ENCODE measurements at places on chromosomes 13 and 19. TPM values are rescaled to one million over a fixed set of nuclear protein-coding genes. Genes with fewer than 3 reads are reported as not detected.

- no peaks in the 10 kb centered on the region for H3K4me1 ChIP-seq
- H3K4me3 ChIP-seq, result no peak overlapping the region
- H3K27ac ChIP-seq, result no peak overlapping the region
- DNase-seq, result no peak
These were observed 163.5 kb downstream of the MTUS2 start for GRCh38 chr13:28983641-28984040.

- no peak overlapping the region for H3K27ac ChIP-seq
- H3K27me3 ChIP-seq, result no peaks in the 10 kb centered on the region
These were observed 1.6 kb upstream of the MRI1 start for GRCh38 chr19:13762635-13763235.

GRCh38 chr19:49950956-49951526, 9.9 kb downstream of the SIGLEC11 start:
- H3K4me3 ChIP-seq, result no peak overlapping the region
- peaks cover 5% of the 10 kb centered on the region for H3K4me1 ChIP-seq
- peaks cover 16% of the 10 kb centered on the region for H3K27me3 ChIP-seq
- DNase-seq, result no peak
- no peak overlapping the region for H3K27ac ChIP-seq

DNA sequence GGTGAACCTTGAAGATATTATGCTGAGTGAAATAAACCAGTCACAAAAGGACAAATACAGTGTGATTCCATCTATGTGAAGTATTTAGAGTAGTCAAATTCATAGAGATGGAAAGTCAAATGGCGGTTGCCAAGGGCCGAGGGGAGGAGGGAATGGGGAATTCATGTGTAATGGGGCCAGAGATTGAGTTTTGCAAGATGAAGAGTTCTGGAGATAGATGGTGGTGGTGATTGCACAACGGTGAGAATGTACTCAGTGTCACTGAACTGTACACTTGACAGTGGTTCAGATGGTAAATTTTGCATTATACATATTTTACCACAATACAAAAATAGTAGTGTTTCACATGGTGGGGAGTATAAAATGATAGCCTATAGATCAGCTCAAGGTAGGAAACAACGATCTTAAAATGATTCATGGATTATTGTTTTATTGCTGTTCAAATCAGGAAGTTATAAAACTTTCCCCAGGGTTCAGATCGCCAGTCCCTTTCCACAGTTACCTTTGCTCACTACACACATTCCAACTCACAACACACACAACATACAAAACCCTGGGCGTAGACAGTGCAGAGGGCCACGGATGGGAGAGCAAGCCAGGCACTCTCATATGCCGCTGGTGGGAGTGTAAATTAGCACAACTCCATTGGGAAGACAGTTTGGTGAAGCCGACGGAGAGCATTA, 219.9 kb downstream of the ZIC5 start:
- no peaks in the 10 kb centered on the region for H3K4me1 ChIP-seq
- H3K36me3 ChIP-seq, result no peaks in the 10 kb centered on the region
- no peak overlapping the region for H3K27ac ChIP-seq
- no peak for DNase-seq
- H3K27me3 ChIP-seq, result no peaks in the 10 kb centered on the region

Gene OR7G2
- polyA plus RNA-seq, result not detected

Gene EFNB2
- 50.4 TPM for polyA plus RNA-seq

DNA sequence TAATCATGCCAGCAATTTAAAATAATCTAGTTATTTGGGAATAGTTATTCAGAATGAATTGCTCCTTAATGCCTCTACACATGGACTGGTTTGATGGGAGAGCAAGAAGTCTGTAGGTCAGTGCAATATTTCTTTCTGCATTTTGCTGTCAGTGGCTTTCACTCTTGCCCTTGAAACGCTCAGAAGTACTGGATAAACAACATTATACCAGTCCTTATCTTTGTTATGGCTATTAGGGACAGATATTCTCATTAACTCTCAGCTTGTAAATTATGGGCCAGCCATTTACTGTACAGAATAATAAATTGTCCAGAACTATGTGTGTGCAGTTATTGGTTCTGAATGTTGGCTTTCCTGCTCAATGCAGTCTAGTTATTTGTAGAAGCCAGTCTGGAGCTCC, 224.4 kb downstream of the OXGR1 start:
- H3K27me3 ChIP-seq, result no peaks in the 10 kb centered on the region
- H3K4me1 ChIP-seq, result no peaks in the 10 kb centered on the region
- no peak for DNase-seq

GRCh38 chr19:12478234-12478941, 6.2 kb downstream of the ZNF709 start:
- H3K36me3 ChIP-seq, result no peaks in the 10 kb centered on the region
- no peak for DNase-seq
- no peaks in the 10 kb centered on the region for H3K4me1 ChIP-seq
- H3K27me3 ChIP-seq, result no peaks in the 10 kb centered on the region

- H3K36me3 ChIP-seq, result no peaks in the 10 kb centered on the region
- H3K27ac ChIP-seq, result no peak within 1 kb of the TSS
- DNase-seq, result no peak
- H3K27me3 ChIP-seq, result no peaks in the 10 kb centered on the region
- no peak within 1 kb of the TSS for H3K4me3 ChIP-seq
- no peaks in the 10 kb centered on the region for H3K4me1 ChIP-seq
These were observed at the start of gene KLK6 for GRCh38 chr19:50969413-50969760. Gene KLK6 (minus strand): TSS chr19:50969591. CDS start chr19:50968104, 1,487 bp downstream.
